Urinary bladder (tissue), 4 donors: ENCODE measurements at places on chromosomes 7 and 10. TPM values are rescaled to one million over a fixed set of nuclear protein-coding genes. Genes with fewer than 3 reads are reported as not detected.

ATOH7 gene
- not detected for total RNA-seq

- DNase-seq: no peak
Observed at GRCh38 chr10:132110713-132111112, 45.0 kb downstream of the JAKMIP3 start.

LRGUK gene
- 2.5 TPM for total RNA-seq

CALCR gene
- total RNA-seq: 0.26 TPM

DNA sequence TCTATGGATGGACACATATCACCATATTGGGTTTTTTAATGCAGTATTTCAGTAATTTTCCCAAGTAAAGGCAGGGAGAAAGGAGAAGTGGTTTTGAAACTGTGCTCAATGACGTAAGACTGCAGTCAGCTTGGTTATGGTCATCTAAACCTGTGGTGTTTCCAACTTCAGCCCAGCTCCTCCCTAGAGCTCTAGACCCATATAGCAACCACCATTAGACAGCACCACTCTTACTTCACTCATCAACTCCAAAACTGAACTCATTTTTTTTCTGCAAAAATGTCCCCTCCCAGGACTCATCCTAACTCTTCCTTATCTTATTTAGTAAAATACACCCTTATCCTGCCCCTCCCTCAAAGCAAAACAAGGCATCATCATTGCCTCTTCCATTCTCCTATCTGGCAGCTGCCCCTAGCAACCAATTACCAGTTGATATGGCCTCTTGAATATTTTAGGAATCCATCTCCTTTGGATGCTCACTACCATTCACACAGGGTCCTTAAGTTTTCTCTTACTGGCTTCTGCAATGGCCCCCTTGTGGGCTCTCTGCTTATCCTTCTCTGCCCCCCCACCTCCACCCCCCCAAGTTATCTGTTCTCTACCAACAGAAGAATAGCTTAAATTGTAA, 1.5 kb upstream of the RALA start:
- DNase-seq: no peak

MALRD1 gene
- total RNA-seq: 13.8 TPM

UBE2D1 gene
- 34.5 TPM for total RNA-seq

GRCh38 chr7:148708026-148708885, 9.6 kb downstream of the CUL1 start:
- no peak for DNase-seq

DNA sequence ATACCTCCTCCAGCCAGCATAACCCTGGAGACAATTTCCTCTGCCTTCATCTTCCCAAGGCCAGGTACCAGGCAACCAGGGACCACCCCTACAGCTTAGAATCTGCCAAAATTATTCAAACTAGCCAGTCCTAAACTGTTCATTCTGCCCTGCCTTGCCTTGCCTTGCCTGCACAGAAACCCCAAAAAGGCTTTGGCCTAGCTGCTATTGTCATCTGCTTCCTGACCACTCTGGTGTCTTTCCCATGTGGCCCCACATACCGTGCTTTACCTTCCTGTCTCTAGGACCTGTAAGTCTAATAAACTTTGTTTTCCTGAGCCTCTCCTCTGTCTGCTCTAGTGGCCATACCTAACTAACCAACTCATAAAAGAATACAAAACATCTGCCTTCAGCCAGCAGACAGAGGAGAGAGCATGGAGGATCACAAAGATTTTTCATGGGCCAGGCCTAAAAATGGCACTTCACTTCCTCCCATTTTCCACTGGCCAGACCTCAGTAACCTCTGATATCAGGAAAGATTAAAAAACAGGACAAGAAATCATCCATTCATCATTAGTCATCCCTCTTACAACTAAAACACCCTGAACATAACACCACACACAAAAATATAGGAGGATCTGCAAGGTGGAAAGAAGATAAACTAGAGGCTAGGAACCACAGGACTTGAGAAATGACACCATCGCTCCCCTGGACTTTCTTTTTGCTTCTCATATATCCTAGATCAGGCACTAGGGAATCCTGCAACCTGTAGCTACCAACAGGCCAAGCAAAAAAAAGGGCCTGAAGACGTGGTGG, 51.5 kb downstream of the IMMP2L start:
- DNase-seq: no peak

FAM25G gene
- not detected for total RNA-seq

- no peak for DNase-seq
Observed at GRCh38 chr10:101492205-101492604, 95.9 kb downstream of the POLL start.

DNA sequence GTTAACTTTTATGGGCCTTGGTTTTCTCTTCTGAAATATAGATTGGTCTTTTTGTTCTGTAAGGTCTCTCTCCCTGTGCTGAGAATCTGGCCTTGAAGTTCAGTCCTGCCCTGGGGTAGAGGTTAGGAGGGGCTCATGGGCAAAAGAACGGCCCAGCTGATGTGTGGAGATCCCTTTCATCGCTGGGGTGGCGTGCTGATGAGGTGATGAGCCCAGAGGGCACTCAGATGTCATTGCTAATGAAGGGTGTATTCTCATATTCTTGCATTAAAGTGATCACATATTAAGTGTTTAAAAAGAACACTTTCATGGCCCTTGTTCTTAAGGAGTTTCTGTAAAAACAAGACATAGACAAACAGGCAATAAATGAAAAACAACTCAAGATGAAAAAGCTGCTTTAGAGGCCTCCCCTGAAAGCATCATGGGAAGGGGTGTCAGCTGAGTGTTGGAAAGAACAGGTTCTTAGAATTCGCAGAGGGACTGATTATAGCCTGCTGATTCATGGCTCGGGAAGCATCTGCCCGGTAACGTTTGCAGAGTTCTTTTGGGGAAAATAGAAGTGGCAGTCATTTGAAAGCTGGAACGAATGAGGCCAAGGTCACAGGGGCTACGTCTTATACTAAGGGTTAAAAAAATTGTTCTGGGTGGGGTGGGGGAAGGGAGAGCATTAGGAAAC, 72.5 kb upstream of the GPR158 start:
- DNase-seq: no peak

GRCh38 chr10:8325024-8325980, 270.8 kb downstream of the GATA3 start:
- no peak for DNase-seq

ASB15 gene
- 0.11 TPM for total RNA-seq

ECHDC3 gene
- 1.5 TPM for total RNA-seq

KCNH2 gene
- 9.9 TPM for total RNA-seq

ZNF736 gene
- 42.7 TPM for total RNA-seq

SFR1 gene
- total RNA-seq: 13.6 TPM
